NAMALWA (cell line): ENCODE measurements at places on chromosomes 3 and 15.

GRCh38 chr3:112894258-112894657 lies 47.6 kb upstream of the CD200R1L start:
- DNase-seq: no peak

DNA sequence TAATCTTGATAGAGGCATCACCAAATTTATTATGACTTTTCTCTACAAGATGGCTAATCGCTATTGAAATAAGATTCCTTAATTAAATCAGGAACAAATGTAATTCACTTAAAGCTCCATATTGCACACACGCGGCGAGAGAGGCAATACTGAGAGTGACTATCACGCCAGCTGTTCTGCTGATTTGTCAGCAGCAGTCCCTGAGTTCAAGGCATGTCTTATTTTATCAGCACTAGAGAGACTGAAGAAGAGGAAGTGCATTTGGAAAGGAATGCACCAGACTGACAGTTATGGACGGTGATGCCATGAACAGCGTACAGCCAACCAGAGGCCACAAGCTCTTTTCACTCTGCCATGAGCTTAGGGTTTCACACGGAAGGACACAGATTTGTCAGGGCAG lies 83.6 kb upstream of the SLCO3A1 start:
- no peak for DNase-seq

- DNase-seq: no peak
Observed at GRCh38 chr3:10004506-10004905, 17.9 kb upstream of the EMC3 start.

GRCh38 chr3:8607234-8608040 lies 37.2 kb downstream of the SSUH2 start:
- DNase-seq: peak; percentile 13

GRCh38 chr3:128423525-128424147 lies 43.1 kb downstream of the DNAJB8 start:
- no peak for DNase-seq

DNA sequence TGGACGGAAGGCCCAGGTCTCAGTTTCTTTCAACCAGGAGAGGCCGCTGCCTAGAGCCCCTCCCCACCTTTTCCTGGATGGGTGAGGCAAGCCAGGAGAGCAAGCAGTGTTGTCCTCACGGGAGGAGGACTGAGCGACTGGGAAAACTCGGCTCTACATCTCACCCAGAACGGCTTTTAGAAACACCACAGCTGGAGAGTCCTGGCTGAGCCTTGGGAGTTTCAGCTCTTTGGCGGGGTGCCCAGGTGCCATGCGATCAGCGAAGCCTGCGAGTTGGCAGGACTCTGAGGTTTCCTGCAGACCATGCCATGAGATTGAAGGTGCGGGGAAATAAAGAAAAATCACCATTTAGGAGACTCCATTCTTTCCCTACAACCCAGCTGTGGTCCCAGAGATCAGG lies 26.0 kb downstream of the PPCDC start:
- DNase-seq: no peak

DNA sequence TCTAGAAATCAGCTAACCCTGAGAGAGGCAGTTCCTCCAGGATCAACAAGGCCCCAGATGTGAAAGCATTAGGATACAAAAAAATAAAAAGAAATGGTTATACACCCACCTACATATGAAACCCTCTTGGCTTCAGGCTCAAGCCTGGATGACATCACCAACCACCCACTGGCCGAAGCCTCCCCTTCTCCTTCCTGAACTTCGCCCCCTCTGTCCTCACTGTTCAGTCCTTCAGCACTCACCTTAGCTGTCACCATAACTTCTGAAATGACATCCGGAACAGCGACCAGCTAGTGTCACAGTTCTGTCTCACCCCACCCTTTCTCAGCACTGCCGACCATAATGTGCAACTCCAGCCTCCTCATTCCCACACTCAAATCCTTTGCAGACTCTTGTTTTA lies 98.7 kb downstream of the PLCH1 start:
- DNase-seq: no peak

DNA sequence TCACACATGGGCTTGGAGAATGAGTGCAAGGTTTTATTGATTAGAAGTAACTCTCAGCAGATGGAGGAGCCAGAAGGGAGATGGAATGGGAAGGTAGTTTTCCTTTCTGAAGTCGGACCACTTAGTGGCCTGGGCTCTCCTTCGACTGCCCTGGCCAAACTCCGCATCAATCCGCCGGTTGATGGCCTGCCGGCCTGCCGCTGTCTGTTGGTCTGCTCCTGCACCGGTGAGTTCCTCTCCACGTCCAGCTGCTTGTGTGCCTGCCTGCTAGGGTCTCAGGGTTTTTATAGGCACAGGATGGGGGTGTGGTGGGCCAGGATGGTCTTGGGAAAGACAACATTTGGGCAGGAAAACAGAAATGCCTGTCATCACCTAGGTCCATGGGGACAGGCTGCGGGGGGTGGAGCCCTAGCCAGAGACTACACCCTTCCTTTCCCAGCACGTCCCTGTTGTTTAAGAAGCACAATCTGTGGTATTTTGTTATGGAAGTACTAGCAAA lies 837.0 kb downstream of the PDCD6IP start:
- DNase-seq: no peak

DNA sequence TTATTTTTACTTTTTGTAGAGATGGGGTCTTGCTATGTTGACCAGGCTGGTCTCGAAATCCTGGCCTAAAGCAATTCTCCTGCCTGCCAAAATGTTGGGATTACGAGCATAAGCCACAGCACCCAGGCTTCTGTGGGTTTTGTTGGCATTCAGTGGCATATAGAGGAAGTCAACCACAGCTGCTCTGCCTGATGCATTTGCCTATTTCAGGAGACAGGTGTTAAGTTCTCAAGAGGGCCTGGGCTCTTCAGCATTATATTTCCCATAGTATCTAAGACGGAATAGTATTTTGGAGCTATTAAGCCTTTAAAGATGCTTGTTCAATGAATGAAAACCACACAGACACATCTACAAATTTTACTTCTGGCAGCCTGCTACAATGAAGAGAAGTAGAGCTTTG lies 73.5 kb upstream of the CSPG5 start:
- no peak for DNase-seq

DNA sequence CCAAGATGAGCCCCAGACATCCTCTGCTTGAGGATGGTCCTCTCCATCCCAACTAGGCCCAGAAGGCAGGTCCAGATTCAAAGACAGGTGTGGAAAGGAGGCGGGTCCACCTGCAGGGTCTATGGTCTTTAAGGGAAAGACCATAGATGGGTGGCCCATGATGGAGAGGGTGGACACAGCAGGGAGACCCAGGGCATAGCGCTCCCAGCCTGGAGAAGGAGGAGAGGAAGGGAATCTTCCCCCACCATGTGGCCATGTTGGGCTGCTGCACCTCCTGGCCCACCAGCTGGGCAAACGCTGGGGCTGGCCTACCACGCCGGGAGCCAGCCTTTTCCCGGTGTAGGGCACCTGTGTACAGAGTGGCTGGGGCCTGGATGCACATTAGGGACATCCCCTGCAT lies 265.2 kb upstream of the TLE3 start:
- DNase-seq: no peak

DNA sequence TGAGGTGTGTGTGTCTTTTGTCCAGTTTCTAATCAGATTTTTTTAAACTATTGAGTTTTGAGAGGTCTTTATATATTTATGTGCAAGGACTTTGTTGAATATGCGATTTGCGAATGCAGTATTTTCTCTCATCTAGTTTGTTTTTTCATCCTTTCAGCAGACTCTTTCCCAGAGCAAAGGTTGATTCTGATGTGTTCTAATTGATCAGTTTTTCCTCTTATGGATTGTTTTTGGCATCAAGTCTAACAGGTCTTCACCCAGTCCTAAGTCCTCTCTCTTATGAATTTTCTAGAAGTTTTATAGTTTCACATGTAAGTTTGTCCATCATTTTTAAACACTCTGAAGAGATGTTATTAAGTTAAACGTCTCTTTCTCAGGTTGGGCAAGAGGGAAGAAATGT lies 17.8 kb upstream of the TJP1 start:
- DNase-seq: no peak

DNA sequence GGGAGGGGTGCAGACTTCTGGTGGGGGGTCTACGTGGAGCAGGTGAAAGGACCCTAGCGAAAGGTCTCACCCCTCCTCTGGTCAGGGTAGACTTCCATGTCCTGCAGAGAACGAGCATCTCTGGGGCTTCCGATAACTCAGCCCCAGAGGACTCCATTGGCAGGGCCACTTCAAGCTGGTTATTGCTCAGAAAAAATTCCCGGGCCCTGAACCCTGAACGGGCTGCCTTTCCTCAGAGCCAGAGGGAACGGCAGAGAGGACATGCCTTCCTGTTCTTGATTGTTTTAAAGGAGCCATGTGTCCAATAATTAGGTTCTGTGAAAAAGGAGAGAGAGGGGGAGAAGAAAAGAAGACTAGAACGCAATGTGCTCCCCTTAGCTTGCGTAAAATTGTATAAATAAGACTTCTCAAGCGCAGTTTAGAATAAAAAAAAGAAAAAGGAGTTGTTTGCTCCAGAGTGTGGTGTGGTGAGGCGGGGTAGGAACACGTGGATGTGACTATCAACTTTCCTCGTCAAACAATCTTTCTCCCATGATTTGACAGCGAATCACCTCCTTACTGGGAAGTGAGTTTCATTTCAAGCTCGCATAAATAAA lies 193.4 kb upstream of the UBE2E1 start:
- DNase-seq: no peak

- DNase-seq: no peak
Observed at GRCh38 chr3:169563775-169564059, 99.8 kb downstream of the MECOM start.

DNA sequence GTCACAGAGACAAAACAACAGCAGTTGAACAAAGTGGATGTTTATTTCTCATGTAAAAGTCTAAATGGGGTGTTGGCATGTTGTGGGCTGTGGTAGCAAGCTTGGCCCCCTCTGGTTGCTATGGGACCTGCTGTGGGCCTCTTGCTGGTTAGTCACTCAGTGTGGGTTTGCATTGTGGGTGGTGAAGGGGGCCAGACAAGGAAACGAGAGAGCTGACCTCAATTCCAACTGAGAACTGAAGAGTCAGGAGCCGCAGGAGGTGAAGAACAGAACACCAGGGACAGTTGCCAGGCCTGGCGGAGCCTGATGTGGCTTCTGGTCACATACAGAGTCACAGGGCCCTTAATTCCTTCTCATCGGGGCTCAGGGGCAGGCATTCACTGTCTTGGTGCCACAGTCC lies 1.9 kb upstream of the ADPGK start:
- no peak for DNase-seq

DNA sequence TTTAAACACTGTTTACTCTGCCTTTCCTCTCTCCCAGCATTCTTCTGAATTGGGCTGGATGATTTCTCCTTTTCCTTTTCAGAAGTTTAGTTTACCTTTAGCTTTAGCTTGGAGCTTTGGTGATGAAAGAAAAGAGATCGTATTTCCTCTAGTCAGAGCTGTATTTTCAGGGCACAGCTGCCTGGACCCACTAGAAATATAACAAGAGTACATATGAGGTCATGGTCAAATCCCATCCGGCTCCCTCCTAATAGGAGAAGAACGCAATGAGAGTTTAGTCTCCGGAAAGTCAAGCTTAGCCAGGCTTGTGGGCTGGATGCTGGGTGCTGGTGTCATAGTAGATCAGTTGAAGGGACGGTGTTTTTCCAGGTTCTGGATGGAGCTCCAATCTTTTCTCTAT lies 177.1 kb upstream of the PFN2 start:
- DNase-seq: no peak

GRCh38 chr3:157922614-157923013 lies 183.6 kb downstream of the SHOX2 start:
- DNase-seq: no peak

GRCh38 chr15:95874637-95875036 lies 455.9 kb upstream of the NR2F2 start:
- DNase-seq: no peak

- peak; percentile 72 for DNase-seq
Observed at GRCh38 chr15:62254137-62254934, 89.3 kb upstream of the C2CD4B start.

GRCh38 chr3:9716801-9717555 lies 13.3 kb downstream of the CPNE9 start:
- no peak for DNase-seq

DNA sequence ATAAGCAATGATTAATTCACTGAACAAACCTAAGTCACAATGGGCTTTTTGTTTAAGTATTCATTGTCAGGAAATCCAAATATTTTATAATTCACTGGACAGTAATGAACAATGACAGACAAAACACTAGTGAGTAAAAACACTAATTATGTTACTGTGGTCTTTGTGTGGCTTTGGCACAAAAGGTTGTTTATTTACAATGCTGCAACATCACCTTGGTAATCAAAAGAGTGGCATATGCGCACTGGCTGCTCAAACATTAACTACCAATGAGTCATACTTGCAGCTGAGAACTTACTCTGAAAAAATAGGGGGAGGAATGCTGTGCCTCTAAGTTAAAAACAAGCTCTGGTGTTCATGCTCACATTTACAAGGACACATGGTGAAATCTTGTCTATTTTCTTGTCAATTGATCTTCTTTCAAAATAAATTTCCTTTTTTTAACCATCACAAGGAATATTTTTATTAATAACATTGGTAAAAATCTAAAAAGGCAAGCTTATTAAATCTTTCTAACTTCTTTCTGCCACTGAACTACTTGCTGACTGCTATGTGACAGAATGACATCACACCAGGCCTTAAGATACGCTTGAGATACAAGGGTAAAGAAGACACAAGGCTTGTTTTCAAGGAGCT lies 85.2 kb upstream of the PPIB start:
- peak; percentile 13 for DNase-seq

DNA sequence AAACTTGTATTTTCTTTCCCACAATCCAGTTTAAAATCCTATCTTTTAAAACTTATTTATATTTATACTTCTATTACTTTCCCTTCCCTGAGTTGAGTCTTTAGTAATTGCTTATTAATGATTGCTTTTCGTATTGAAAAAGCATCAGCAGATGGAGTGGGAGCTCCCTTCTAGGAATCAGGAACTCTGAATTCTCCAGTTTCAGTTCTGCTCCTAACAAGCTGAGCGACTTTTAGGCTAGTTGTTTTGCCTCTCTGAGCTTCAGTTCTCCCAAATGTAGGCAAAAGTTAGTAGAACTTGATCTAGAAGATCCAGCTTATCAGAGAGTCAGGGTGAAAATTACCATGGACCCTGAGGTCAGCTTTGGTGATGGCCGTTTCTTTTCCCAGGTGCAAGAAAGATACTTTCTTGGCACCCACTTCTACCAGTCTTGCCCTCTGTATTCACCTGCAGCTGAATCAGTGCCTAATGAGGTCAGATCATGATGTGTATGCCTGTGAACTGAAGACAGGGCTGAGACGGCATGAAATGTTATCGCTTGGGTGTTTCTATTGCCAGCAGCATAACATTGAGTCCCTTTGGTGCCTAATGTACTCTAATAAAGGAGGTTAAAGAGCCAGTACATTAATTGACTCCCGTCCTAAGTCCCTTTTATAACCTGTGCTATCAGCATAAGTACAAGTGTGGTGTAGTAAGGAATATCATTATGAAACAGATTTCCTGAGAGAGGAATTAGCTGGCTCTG lies 194.5 kb upstream of the TBC1D5 start:
- no peak for DNase-seq
